Posterior vena cava (tissue), 2 donors: ENCODE measurements at places on chromosomes 6 and 20. TPM values are rescaled to one million over a fixed set of nuclear protein-coding genes. Genes with fewer than 3 reads are reported as not detected.

COQ3 gene
- total RNA-seq, result 5.5 TPM

DNA sequence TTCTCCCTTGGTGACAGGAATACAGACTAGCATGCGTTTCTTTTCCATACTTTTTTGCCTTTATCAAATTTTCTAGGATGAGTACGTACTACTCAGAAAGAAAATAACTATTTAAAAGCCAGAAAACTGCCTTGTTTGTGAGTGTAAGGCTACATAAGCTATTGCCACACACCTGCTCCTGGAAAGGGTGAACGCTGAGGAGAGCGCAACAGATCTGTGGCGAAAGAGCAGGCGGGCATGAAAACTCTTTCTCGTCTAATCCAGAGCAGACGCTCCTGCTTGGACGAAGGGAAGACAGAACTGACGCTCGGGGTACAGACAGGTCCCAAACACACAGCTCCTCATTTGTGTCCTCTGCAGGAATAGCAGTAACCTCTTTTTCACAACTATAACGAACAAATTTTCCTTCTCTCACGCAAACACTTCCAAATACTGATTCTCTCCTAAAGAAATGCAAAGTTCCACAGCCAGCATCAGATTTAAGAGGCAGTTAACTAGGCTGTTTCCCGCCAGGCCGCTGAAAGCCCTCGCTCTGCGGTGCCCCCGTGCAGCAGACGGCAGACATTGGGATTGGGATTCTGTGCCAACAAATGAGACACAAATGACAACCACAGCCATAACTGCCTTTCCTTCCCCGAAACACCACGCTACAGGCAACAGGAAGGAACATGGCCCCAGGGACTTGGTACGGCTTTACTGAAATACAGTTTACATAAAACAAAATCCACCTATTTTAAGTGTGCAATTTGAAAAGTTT lies 20.0 kb downstream of the TAF4 start:
- peak; percentile 26 for DNase-seq

MCHR2 gene
- total RNA-seq, result not detected

DNA sequence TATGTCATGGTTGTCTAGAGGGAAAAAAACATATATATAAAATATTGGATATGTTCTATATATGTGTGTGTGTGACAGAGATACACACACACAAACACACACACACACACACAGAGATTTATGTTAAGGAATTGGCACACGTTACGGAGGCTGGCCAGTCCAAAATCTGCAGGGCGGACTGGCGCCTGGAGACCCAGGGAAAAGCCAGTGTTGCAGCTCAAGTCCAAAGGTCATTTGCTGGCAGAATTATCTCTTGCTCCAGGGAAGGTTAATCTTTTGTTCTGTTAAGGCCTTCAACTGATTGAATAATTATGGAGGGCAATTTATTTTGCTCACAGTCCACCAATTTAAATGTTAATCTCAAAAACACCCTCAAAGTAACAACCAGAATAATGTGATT lies 37.5 kb upstream of the PDE7B start:
- DNase-seq, result no peak

DNA sequence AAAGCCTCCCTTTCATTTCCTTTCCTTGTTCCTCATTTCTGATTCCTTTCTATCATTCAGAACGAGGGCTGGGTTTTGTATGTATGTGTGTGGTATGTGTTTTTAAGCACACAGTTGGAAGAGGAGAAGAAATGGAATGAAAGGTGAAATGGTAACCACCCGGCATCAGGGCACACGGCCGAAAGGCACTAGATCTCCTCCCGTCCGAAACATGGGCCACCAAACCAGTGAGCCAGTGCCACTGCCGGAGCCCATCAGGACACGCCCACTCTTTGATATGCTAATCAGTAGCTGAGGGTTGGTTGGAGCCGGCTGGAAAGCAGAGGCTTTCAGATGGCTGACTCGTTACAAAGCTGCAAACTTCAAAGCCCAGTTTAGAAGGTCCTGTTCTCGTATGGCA lies 228.6 kb upstream of the JARID2 start:
- DNase-seq, result no peak

GRCh38 chr6:158000530-158001307 lies 19.1 kb downstream of the SYNJ2 start:
- peak; percentile 66 for DNase-seq

GRCh38 chr20:2652724-2653555 lies 508 bp downstream of the NOP56 start:
- DNase-seq, result no peak

DNA sequence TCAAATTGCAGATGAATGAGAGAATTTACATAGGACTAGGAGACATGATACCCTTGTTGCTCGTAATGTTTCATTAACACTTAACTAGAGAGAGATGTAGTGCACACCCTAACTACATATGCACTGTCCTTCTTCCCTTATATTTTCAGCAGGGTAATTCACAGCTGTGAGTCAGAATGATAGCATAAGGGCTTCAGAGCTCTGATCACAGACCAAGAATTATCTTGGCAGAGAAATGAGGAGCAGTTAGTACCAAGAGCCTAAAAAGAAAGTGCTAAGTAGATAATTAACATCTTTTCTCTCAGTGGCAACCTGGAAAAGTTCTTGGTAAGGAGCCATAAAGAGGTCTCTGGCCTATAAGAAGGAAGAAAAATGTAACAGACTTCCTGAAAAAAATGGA lies 35.8 kb downstream of the GRIK2 start:
- no peak for DNase-seq

GRCh38 chr6:106163966-106164877 lies 78.1 kb downstream of the PRDM1 start:
- no peak for DNase-seq

TRIM10 gene
- total RNA-seq, result not detected

- peak; percentile 78 for DNase-seq
Observed at GRCh38 chr6:125421836-125422235, 120.1 kb upstream of the HDDC2 start.

EEF1A2 gene
- 2.6 TPM for total RNA-seq

NKX2-4 gene
- total RNA-seq, result not detected

- DNase-seq, result no peak
Observed at GRCh38 chr6:13263669-13264068, 64.7 kb downstream of the TBC1D7 start.

DNA sequence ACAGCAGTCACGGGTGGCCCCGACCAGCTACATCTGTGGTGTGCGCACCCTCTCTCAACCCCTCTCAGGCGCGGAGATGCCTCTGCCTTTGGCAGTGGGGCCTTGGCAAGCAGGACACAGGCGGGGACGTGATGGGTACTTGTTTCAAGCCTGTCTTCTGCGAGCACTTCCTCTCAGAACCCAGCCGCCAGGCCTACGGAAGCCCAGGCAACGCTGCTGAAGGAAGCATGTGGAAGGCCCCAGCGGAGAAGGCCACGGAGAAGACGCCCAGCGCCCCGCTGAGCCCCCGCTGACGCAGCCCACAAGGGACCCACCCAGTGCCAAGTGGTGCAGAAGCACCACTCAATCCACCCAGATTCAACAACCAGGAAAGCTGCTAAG lies 13.0 kb downstream of the SERPINB6 start:
- no peak for DNase-seq

FOXC1 gene
- total RNA-seq, result 33.5 TPM

GRCh38 chr6:116115781-116116180 lies 10.2 kb downstream of the COL10A1 start:
- no peak for DNase-seq

DNA sequence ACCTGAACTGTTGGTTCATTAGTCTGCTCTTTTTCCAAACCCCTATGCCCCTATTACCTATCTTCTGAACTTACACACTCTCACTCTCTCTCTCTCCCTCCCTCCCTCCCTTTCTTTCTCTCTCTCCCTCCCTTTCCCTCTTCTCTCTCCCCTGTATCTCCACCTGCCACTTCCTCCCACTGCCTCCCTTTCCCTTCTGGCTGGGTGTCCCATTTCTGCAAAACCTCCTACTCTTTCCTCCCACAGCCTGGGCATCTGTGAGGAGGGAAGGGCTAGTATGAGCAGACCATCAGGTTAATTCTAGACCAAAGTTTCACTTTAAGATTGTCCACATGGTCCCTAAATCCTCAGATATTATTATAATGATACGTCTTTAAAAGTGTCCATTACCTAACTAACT lies 95.1 kb downstream of the TMEM200A start:
- no peak for DNase-seq

SRSF3 gene
- total RNA-seq, result 190 TPM

DNA sequence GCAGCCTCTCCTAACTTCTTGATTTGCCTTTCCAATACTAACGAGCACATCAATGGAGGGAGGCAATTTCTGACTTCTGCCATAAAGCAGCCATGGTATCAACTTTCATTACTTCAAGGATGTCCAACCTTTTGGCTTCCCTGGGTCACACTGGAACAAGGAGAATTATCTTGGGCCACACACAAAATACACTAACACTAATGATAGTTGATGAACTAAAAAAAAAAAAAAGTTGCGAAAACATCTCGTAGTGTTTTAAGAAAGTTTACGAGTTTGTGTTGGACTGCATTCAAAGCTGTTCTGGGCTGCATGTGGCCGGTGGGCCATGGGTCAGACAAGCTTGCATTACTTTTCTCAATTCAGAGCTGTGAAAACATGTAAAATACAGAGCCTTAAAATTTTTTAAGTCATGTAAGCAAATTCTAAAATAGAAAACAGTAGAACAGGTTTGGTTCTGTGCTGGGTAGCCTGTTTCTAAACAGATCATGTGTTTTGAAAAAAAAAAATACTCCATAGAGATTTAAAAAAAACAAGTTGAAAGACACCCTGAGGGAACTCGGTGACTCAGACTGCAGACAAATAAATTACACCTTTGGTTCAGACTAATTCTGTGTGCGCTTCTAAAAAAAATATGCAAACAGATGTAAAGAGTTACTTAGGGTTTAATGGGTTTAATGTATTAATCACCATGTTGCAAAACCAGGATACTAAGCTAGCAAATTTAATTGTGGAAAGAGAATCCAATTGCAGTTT lies 43.6 kb upstream of the SLC22A23 start:
- DNase-seq, result no peak

- no peak for DNase-seq
Observed at GRCh38 chr6:158686791-158687381, 37.0 kb downstream of the SYTL3 start.

DNA sequence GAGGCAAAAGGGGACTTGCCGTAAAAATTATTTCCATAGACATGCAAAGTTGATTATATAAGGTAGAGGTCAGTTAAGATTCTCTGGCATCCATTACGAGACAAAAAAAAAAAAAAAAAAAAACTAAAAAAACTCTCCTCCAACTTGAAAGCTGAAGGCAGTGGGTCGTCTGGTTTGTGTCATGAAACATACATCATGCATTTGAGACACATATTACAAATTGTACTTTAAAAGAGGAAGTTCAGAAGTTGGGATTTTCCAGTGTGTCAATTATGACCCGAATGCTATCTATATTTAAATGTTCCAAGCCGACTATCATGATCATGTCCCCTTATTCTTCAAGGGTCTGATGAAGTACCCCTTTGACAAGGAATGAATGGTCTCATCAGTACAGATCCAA lies 125.1 kb downstream of the ZNF217 start:
- no peak for DNase-seq

HEY2 gene
- 11.3 TPM for total RNA-seq

RSPH3 gene
- total RNA-seq, result 6.9 TPM

DNA sequence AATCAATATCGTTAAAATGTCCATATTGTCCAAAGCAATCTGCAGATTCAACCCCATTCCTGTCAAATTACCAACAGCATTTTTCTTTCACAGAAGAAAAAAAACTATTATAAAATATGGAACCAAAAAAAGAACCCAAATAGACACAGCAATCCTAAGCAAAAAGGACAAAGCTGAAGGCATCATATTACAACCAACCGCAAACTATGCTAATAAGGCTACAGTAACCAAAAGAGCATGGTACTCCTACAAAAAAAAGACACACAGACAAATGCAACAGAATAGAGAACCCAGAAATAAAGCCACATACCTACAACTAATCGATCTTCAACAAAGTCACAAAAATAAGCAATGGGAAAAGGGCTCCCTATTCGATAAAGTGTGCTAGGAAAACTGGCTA lies 49.2 kb downstream of the RNGTT start:
- no peak for DNase-seq

DNA sequence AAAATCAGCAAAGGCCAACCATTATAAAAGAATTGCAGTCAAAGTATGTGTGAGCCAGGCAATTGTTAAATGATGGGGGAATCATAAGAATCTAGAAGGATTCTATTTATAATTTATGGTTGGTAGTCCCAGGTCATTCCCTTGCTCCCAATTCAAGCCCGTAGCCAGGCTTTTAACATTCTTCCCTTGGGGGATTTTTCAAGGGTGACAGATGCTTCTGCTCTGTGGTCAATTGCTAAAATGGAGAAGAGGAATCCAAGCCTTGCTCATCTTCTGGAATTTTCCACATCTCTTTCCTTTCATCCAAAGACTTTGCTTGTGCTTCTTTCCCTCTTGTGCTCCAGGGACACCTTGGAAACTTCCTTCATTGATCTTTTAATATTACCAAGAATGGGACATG lies 18.0 kb upstream of the BCAS1 start:
- DNase-seq, result no peak

DNA sequence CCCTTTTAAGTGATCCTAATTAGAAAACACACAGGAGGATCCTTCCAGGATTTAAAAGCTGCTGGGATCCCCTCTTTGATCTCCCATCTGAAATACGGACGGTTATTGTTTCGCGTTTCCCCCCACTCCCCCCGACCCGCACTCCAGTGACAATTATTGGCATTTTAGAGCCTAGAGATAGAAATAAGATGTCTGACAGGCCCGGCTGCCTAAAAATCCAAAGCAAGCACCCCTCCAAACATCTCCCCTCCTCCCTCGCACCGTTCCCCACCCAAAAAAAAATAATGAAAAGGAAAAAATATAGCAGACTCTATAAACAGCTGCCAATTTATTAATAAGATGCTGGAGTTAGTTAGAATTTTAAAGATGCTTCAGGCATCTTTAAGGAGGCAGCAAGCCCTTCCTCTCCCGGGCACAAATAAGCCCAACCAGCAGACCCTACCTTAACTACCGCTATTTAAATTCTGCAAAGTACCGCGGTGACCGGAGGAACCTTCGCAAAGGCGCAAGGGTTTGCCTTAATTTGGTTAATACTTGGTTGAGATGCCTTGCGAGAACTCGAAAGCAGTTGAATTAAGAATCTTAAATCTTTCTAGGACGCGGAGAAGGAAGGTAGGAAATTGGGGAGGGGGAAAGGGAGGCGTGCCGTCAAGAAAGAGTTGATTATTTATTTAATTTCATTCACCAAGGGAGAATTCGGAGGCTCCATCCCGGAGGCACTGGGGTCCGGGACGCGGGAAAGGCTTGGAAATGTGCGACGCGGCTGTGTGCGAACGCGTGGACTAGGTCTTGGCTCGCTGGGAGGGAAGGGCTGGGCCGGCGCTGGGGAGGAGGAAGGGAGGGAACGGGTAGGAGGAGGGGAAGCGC lies 1.5 kb upstream of the ISM1 start:
- no peak for DNase-seq

- no peak for DNase-seq
Observed at GRCh38 chr6:165049362-165049761, 260.0 kb downstream of the C6orf118 start.
